Activated CD4-positive, alpha-beta memory T cell treated with anti-CD3 and anti-CD28 coated beads for 36 hours (primary cell): ENCODE measurements at places on chromosomes 2 and 18. TPM values are rescaled to one million over a fixed set of nuclear protein-coding genes. Genes with fewer than 3 reads are reported as not detected.
A peak's percentile ranks its signal among the peaks of the same experiment; 100 is the strongest.

GRCh38 chr18:59386909-59387686 lies 28.0 kb upstream of the LMAN1 start:
- H3K4me1 ChIP-seq: no peaks in the 10 kb centered on the region
- no peaks in the 10 kb centered on the region for H3K36me3 ChIP-seq
- no peak overlapping the region for H3K4me3 ChIP-seq
- H3K27me3 ChIP-seq: no peaks in the 10 kb centered on the region

MAP2 gene
- total RNA-seq: 0.07 TPM

- peak overlapping the region; percentile 72 for H3K27ac ChIP-seq
- H3K36me3 ChIP-seq: peaks cover 13% of the 10 kb centered on the region
- DNase-seq: no peak
- peak overlapping the region; percentile 18 for H3K4me3 ChIP-seq
- no peaks in the 10 kb centered on the region for H3K27me3 ChIP-seq
Observed at GRCh38 chr2:197278799-197279763, 31.5 kb downstream of the ANKRD44 start.

GRCh38 chr2:56934866-56935265 lies 751.1 kb downstream of the CCDC85A start:
- H3K36me3 ChIP-seq: no peaks in the 10 kb centered on the region
- H3K27me3 ChIP-seq: no peaks in the 10 kb centered on the region
- no peaks in the 10 kb centered on the region for H3K4me1 ChIP-seq
- H3K4me3 ChIP-seq: no peak overlapping the region

- no peaks in the 10 kb centered on the region for H3K36me3 ChIP-seq
- H3K27ac ChIP-seq: no peak overlapping the region
- no peak for DNase-seq
- H3K27me3 ChIP-seq: peaks cover 10% of the 10 kb centered on the region
Observed at GRCh38 chr2:29847886-29848285, 73.5 kb downstream of the ALK start.

GRCh38 chr2:143545059-143545948 lies 416.1 kb downstream of the ARHGAP15 start:
- H3K36me3 ChIP-seq: peaks cover 23% of the 10 kb centered on the region
- no peak overlapping the region for H3K4me3 ChIP-seq
- peaks cover 41% of the 10 kb centered on the region for H3K4me1 ChIP-seq
- H3K27me3 ChIP-seq: no peaks in the 10 kb centered on the region
- no peak overlapping the region for H3K27ac ChIP-seq
- no peak for DNase-seq

DNA sequence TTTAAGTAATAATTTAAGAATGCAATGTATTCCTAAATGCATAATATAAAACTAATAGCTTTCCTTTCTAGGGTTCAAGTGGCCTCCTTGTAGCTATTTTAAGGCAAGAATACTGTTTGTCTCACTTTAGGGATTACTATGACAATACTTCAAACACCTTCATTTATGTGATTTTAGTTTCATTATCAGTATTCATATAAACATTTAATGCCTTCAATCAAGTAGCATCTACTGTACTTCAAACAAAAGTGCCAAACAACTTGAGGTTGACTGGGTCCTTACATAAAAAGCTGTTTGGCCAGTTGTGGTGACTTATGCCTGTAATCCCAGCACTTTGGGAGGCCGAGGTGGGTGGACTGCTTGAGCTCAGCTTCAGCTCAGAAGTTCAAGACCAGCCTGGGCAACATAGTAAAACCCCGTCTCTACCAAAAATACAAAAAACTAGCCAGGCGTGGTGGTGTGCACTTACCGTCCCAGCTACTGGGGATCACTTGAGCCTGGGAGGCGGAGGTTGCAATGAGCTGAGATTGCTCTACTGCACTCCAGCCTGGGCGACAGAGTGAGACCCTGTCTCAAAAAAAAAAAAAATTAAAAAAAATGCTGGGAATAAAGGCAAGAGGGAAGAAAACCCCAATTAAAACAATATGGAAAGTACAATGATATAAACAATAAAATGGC lies 9.3 kb downstream of the MEX3C start:
- DNase-seq: no peak
- H3K36me3 ChIP-seq: peaks cover 31% of the 10 kb centered on the region
- no peaks in the 10 kb centered on the region for H3K27me3 ChIP-seq
- H3K4me3 ChIP-seq: peak overlapping the region; percentile 35
- H3K27ac ChIP-seq: peak overlapping the region; percentile 58

PLGLB2 gene
- total RNA-seq: 0.29 TPM

DNA sequence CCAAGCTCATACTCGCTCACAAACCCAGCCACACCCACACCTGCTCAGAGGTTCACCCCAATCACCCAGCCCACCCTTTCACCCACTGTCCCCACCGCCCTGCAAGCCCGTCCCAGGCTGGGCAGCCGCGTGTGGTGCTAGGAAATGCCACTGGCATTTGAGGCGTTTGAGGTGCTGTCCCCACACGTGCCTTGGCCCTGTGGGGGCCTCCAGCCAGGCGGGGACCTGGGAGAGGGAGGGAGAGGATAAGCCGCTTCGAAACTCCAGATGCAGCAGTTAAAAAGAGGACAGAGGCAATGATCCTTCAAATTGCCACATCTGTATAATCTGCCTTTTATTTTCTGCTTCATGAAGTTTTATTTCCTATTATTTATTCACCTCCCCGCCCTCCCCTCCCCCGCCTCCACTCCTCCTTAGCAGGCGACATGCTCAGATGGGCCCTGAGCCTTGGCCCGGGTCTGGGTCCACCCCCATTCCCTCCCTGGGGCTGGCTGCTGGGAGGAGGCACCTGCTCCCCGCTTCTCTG lies 35.9 kb downstream of the PSD4 start:
- no peaks in the 10 kb centered on the region for H3K36me3 ChIP-seq
- DNase-seq: no peak
- H3K4me3 ChIP-seq: no peak overlapping the region

SPP2 gene
- total RNA-seq: not detected

DNA sequence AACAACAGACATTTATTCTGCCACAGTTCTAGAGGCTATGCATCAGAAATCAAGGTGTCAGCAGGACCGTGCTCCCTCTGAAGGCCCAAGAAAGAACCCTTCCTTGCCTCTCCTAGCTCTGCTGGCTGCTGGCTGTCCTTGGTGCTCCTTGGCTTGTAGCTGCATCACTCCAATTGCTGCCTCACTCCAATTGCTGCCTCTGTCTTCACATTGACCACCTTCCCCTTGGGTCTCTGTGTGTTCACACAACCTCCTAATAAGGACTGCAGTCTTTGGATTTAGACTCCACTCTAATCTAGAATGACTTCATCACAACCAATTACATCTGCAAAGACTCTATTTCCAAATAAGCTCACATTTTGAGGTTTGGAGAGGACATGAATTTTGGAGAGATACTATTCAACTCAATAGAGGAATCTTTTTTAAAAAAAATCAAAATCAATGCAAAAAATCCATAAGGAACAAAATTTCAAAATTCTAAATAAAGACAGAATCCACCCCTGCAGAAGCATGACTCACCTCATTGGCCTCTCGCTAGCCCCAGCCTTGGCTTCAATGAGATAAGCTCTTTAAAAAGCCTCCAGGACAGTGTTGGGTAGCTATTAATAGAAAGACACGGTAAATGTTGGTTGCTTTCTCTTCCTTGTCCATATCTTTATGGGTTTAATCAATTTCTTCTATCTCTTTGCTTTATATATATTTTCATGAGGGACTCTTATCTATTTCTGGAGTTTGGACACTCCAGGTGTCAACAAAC lies 267.6 kb upstream of the MGAT5 start:
- H3K4me1 ChIP-seq: no peaks in the 10 kb centered on the region
- peaks cover 6% of the 10 kb centered on the region for H3K27me3 ChIP-seq
- no peak overlapping the region for H3K27ac ChIP-seq
- DNase-seq: no peak

C2orf78 gene
- total RNA-seq: not detected

- H3K27me3 ChIP-seq: no peaks in the 10 kb centered on the region
- H3K36me3 ChIP-seq: no peaks in the 10 kb centered on the region
- DNase-seq: no peak
- no peak overlapping the region for H3K4me3 ChIP-seq
Observed at GRCh38 chr2:205287316-205287715, 395.0 kb upstream of the NRP2 start.

PLA2R1 gene
- not detected for total RNA-seq

- H3K36me3 ChIP-seq: peaks cover 4% of the 10 kb centered on the region
- peaks cover 5% of the 10 kb centered on the region for H3K4me1 ChIP-seq
- H3K27ac ChIP-seq: no peak overlapping the region
- DNase-seq: no peak
- no peak overlapping the region for H3K4me3 ChIP-seq
- no peaks in the 10 kb centered on the region for H3K27me3 ChIP-seq
Observed at GRCh38 chr2:156445296-156446220, 9.4 kb downstream of the GPD2 start.

GRCh38 chr2:26514045-26514444 lies 36.1 kb upstream of the OTOF start:
- no peaks in the 10 kb centered on the region for H3K36me3 ChIP-seq
- H3K27ac ChIP-seq: no peak overlapping the region
- peaks cover 3% of the 10 kb centered on the region for H3K4me1 ChIP-seq
- H3K4me3 ChIP-seq: no peak overlapping the region
- no peak for DNase-seq

DNA sequence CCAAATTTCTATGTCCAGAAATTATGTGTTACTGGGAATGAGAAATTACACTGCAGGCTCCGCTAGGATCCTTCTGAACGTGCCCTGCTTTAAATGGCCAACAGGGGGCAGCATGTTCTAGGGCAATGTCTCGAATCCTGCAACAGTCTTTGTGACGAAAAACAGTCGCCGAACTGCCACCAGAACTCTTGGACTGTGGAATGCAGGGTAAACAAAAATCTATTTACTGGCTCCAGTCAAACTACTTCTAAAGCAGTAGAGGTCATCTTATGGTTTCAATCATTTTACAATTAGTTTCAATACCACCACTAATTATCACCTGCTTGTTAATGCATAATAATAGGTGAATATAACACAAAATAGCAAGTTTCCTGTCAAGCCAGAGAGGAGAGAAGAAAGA lies 9.8 kb upstream of the ZNF397 start:
- peak; percentile 83 for DNase-seq
- H3K27ac ChIP-seq: no peak overlapping the region
- no peaks in the 10 kb centered on the region for H3K36me3 ChIP-seq
- peaks cover 3% of the 10 kb centered on the region for H3K27me3 ChIP-seq
- H3K4me3 ChIP-seq: peak overlapping the region; percentile 31

GRCh38 chr2:28227498-28227897 lies 165.2 kb upstream of the FOSL2 start:
- no peak for DNase-seq
- peaks cover 4% of the 10 kb centered on the region for H3K4me1 ChIP-seq
- no peaks in the 10 kb centered on the region for H3K36me3 ChIP-seq
- H3K27me3 ChIP-seq: no peaks in the 10 kb centered on the region

DNA sequence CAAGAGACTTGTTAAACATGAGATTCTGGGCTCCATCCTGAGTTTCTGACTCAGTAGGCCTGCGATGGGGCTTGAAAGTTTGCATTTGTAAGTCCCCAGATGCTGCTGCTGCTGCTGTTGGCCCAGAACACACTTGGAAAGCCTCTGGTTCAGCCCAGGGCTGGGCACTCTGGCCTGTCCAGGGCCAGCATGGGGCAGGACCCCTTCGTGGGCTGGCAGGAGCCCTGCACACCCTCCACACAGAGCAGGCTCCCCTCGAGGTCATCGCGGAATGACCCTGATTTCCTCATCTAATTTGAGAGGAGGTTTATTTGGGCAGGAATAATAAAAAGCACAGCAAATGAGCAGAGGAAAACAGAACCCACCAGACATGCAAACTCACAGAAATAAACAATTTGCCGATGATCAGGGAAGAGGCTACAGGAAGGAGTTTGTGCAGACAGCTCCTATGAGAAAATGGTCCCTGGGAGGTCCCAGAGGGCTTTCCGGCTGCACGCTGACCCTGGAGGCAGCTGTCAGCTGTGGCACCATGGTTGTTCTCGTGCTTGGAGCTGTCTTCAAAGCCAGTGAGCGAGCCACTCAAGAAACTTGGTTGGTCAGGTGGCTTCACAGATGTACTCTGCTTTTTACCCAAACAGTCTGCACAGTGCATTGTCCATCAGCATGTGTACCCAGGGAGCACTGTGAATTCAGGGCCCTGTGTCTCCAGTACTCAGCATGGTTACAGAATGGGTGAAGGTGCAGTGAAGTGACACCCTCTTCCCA lies 119.3 kb downstream of the GLI2 start:
- no peak overlapping the region for H3K27ac ChIP-seq
- H3K4me1 ChIP-seq: no peaks in the 10 kb centered on the region
- H3K36me3 ChIP-seq: no peaks in the 10 kb centered on the region
- H3K27me3 ChIP-seq: no peaks in the 10 kb centered on the region

DNA sequence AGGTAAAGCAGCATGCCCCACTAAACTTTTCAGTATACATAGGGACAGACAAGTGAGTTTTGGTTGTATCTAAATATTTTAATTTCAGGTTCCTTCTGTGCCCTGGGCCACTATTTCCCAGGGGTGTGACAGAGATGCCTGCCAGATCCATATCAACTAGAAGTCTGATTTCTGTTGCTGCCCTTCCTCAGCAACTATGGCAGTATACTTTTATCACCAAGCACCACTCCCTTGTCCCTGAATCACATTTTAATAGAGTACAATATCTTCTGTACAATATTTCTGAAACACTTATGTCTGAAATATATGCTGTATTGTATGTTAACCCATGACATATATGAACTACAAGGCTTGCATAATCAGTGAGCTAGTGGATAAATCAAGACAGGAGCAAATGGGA lies 117.6 kb downstream of the HIBCH start:
- H3K4me3 ChIP-seq: no peak overlapping the region
- H3K36me3 ChIP-seq: peaks cover 48% of the 10 kb centered on the region
- H3K27me3 ChIP-seq: no peaks in the 10 kb centered on the region
- H3K4me1 ChIP-seq: no peaks in the 10 kb centered on the region

UGT1A10 gene
- total RNA-seq: not detected

DNA sequence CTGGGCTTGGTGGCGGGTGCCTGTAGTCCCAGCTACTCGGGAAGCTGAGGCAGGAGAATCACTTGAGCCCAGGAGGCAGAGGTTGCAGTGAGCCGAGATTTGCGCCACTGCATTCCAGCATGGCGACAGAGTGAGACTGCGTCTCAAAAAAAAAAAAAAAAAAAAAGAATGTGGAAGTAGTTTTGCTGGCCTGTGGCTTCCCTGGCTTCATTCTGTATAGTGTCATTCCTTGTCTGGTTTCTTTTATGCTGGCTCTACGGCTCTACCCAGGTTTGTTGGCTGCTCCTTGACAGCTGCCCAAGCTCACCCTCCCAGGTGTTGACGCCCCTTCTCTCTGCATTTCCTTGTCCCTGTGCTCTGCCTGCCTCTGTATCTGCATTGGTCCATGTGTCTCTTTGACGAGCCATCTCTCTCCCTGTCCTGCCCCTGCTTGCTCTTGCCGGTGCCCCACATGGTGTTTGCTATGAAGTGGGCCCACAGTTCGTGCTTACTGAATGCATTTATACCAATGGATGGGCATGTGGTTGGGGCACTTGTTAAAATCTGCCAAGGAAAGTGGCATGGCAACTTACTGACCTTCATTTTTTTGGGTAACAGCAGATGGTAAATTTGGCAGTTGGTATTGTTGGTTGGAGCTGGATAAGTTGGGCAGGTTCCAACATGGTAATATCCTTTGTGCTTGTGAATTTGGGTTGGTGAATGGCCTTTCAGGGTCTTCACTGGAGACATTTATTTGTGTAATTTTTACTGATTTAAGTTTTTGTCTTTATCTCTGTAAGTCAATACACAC lies 113.9 kb downstream of the MAP4K4 start:
- H3K27me3 ChIP-seq: no peaks in the 10 kb centered on the region
- peaks cover 57% of the 10 kb centered on the region for H3K4me1 ChIP-seq
- H3K27ac ChIP-seq: no peak overlapping the region
- no peak for DNase-seq

C2orf81 gene
- total RNA-seq: 2.4 TPM
